ENCODE measurements at places on chromosomes 12 and 14.

GRCh38 chr14:85428926-85429325 lies 101.0 kb upstream of the FLRT2 start:
- DNase-seq: no peak

GRCh38 chr12:131710464-131711457 lies at the start of gene SFSWAP:
SFSWAP (plus strand) TSS chr12:131711090; CDS start chr12:131711230, 140 bp downstream.
- DNase-seq: peak; percentile 76

- DNase-seq: no peak
Observed at GRCh38 chr12:58847901-58848600, 72.3 kb downstream of the LRIG3 start.

DNA sequence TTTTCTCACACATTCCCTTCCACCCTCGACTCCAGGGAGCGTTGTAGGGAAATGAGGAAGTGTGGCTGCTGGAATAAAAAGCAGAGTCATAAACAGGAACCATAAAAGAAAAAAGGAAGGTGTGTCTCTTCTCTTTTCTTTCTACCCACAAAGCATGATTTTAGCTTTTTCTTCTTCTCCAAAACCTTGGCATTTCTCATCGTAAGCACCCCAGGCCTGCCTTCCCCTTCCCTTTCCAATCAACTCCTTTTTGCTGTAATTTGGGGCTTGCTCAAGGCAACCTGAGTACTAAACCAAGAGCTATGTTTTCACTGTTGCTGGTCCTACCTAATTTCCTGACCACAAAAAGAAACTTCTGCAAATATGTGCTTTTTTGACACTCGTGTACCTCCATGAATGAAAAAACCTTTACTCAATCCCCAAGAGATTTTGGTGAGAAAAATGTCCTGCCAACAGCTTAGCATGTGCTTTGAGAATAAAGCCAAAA lies 9.2 kb downstream of the PLBD1 start:
- no peak for DNase-seq

DNA sequence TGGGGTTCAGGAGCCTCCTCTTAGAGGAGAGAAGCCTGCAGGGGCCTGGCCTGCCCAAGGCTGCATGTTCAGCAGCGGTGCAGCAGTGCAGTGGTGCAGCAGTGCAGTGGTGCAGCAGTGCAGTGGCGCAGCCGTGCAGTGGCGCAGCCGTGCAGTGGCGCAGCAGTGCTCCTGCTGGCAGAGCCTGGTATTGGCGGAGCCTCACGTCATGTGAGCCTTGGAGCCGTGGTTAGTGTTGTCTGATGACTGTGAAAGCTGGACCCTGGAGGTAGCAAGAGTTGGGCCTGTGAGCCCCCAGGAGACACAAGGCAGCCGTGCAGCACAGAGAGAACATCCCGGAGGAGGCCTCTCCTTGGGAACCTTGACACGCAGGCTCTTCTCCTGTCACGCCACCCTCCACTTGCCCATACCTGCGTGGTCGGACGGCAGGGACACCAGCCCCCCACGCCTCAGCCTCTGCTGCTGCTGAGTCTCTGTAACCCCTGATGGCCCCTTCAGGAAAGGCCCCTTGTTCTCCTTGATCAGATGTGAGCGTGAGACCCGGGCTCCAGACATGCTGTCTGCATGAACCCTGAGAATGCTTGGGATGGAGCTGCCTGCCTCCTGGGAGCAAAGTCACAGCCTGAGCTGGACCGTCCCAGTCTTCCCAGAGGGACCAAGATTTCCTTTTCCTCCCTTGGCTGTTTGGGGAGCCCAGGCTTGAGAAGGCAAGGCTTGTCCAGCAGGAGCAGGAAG lies 193.7 kb downstream of the KIF26A start:
- no peak for DNase-seq

DNA sequence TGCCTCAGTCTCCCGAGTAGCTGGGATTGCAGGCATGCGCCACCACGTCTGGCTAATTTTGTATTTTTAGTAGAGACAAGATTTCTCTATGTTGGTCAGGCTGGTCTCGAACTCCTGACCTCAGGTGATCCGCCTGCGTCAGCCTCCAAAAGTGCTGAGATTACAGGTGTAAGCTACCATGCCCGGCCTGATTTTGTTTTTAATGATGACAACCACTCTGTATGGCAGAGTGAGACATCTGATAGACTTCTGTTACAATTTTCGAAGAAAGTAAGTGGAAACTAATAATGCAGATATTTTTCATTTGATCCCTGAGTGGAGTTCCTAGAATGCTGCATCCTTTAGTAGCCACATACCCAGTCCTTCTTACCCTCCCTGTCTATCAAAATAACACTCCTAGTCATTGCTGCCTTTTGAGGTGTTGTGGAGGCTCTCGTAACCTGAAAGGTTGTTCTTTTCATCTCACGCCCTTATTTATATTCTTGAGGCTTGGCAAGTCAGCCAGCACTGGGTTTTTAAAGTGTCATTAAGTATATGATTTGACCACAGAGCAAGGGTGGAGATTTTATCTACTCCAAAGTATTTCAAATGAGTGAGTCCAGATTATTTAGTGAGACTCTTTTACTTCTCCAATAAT lies 5.9 kb upstream of the EID3 start:
- DNase-seq: no peak

- peak; percentile 42 for DNase-seq
Observed at GRCh38 chr14:34874386-34875030, 652 bp downstream of the BAZ1A start.

DNA sequence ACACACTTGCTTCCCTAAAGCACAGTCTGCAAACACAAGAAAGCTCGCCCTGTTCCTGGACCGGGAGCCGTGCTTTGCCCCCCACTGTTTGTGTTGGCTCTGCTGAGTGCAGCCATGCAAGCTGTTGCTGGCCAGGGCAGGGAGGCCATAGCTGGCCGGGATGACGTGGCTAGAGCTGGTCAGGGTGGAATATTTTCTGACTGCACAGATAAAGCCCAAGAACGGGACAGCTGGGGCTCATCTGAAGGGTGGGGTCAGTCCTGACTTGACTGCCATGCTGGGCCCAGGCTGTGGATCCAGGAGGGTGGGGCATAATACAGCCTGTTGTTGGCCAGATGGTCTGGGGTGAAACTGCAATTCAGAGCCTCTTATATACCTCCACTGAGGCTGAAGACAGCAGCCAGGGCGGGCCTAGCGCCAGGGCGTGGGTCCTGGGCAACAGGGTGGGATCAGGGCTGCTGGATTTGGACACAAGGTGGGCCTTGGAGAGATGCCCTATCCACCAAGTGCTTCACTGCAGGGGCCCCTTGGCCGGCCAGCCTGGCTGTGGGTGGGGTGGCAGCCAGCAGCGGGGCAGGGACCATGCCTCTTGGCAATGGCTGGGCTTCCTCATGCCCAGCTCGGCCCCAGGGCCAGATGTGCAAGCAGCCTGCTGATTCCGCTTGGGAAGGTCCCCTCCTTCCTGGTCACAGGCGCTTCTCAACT lies 14.8 kb downstream of the KMT5A start:
- DNase-seq: peak; percentile 64

DNA sequence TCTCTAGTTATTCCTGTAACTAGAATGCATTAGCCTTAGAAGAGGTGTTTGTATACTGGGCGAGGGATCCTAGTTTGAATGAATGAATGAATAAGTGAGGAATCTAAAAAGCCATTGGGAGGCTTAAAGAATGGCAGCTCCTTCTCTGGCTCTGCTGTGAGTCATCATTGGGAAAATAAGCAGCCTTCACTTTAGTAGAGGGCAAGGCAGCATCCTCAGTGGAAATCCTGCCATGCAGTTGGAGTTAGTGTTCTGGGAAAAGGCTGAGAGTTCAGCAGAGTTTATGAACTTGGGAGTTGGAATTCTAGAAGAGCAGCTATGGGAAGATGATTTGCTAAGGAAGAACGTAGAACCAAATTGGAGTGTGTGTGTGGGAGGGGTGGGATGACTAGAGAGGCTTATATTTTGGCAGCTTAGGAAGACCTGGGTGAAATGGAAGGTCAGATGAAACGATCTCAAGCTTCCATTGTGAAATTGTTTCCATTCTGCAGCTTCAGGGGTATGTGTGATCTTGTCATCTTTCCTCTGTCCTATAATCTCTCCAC lies 120.8 kb downstream of the PTCSC3 start:
- no peak for DNase-seq

All from heart right ventricle (tissue), 16 donors.